CD4-positive, alpha-beta T cell (primary cell): ENCODE measurements at places on chromosomes 3 and 15.
A peak's percentile ranks its signal among the peaks of the same experiment; 100 is the strongest.

DNA sequence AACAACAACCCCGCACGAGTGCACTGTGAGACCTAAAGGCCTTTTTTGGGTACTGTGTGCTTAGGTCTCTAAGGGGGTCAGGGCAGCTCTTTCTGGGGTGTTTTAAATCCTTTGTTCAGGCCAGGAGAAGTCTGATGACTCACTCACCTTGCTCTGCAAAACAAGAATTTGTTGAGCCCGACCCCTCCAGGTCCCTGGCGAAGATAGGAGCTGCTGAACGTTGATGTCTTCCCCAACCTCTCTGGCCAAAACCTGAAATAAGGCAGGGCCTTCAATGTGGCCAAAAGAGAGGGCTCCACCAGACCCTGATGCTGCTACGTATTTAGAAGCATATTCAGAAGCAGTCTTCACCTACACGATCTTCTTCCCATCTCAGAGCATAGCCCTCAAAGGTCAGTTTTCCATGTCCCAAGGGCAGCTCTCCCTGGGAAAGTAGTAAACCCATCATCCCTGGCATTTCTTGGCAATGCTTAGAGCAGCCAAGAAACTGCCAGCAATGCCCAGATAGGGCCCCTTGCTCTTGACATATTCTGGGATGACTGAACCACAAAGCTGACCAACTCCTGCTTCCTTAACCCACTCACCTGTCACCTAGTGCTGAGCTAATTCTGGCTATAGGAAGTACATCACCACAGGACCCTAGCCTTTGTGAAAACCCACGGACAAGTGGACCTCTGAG lies 27.1 kb downstream of the CCDC13 start:
- DNase-seq = no peak

GRCh38 chr15:26943866-26944265 lies 27.1 kb upstream of the GABRG3 start:
- no peak for DNase-seq

DNA sequence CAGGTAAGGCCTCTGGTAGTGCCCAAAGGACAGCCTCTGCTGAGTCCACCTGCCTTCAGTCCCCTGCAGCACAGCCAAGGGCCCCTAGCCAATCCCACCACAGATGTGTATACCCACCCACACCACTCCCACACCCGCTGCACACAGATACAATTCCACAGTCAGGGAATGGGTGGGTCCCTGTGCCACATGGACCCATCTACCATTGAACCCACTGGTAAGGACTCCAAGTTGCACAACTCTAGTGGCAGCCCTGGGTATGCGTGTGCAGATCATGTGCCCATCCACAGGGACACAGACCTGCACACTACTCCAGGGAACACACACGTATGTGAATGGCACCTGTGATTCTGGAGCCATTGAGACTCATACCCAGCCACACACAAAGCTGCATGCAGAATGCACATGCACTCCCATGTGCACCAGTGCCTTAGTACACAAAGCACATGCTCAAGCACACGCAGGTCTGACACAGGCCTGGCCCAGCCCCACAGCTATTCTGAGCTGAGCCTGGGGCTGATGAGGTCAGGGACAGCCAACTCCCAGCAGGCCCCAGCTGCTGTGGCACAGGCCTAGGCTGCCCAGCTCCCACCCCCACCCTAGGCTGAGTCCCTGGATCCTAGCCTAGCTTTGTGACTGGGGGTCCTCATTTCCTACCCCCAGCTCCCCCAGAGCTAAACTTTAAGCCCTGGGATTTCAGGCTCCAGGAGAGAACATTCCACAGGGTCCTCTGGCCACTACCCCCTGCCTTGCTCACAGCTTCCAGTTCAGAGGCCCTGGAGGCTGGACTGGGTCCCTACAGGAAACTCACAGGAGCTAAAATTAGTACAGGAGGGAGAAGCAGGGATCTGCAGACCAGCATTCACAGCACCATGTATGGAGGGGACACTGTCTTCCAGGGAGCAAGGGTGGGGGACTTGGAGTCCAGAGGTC lies 2.7 kb upstream of the ALS2CL start:
- peak; percentile 44 for DNase-seq

GRCh38 chr3:7266551-7266950 lies 405.6 kb downstream of the GRM7 start:
- no peak for DNase-seq

- no peak for DNase-seq
Measured at GRCh38 chr3:45165497-45166283, 19.5 kb upstream of the CDCP1 start.

- no peak for DNase-seq
Measured at GRCh38 chr3:128684986-128685726, 34.5 kb upstream of the RPN1 start.

DNA sequence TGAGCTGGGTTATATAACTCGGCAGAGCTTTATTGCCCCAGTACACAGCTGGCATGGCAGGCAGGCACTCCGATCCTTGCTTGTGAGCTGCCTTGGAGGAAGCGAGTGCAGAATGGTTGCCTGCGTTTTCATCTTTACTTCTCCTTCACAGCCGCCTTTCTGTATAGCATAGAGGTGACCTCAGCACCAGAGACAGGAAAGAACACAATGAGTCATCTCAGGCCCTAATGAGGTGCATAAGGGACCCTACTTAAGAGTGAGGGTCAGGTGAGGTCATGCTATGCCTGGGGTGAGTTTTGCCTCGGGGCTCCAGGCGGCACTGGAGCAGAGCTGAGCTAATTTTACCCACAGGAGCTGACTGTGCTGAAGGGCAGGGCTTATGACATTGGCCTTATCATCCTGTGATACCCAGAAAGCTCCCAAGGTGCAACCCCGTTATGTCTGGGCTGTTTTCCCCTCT lies 43.5 kb downstream of the LPP start:
- no peak for DNase-seq

DNA sequence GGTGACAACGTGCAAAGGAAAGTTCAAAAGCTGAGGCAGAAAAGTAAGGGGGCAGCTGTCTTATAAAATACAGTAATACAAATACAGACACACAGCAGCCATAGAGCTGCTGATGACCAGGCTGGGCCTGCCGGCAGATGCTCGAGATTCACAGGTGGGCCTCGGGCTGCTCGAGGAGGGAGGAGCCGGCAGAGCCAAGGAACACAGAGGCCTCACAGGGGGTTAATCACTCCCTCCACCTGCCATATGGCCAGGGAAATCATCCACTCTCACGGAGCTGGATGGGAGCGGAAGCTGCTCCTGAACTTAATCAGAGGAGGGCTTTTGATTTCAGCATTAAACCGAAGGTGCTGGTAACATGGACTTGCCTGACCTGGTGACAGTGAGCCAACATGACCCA lies 29.6 kb upstream of the MGLL start:
- DNase-seq = no peak

DNA sequence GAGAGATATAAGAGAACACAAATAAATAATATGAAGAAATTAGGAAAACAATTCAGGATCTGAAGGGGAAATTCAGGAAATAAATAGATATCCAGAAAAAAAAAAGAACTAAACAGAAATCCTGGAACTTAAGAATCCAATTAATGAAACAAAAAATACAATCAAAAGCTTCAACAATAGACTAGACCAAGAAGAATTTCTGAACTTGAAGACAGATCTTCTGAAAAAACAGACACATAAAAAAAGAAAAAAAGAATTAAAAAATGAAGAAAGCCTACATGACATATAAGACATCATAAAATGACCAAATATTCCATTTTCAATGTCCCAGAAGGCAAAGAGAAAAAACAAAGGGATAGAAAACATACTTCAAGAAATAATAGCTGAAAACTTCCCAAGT lies 68.3 kb upstream of the IMPG2 start:
- DNase-seq = no peak

DNA sequence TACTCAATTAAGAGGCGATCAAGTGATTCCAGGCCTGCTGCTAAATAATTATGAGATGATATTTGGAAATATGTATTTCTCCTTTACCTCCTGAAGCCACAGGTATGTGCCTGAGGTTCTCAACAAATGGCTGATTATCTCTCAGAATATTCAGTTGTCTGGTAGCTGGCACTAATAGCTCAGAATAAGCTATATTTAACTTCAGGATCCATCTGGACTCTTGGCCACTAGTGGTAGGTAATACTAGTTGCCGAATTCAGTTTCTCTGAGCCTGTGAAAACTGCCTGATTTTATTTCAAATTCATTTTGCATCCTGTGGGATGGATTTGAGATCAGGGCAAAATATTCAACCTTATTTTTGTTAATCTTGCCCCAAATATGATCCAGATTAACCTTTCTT lies 499.0 kb downstream of the DIPK2A start:
- no peak for DNase-seq

GRCh38 chr3:25277503-25277902 lies 150.6 kb upstream of the RARB start:
- no peak for DNase-seq

DNA sequence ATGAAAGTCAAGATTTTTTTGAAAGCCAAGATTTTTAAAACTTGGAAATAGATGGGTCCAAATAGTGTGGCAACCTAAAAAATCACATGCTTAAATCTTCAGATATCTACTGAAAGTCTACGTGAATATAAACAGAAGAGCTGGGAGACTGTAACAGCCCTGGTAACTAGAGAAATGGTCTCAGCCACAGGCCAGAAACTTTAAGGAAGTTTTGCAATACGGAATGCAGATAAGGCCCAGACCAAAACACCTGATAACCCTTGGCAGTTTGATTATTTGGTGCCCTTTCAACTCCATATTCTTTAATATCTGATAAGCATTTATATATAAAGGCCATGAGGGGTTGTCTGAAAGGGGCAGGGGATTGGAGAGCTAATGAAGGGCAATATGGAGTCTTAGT lies 537.3 kb upstream of the TGFBR2 start:
- no peak for DNase-seq

GRCh38 chr3:173501931-173502489 lies 104.5 kb downstream of the NLGN1 start:
- no peak for DNase-seq

- DNase-seq = peak; percentile 39
Measured at GRCh38 chr3:127483902-127484591, 106.5 kb downstream of the TPRA1 start.

DNA sequence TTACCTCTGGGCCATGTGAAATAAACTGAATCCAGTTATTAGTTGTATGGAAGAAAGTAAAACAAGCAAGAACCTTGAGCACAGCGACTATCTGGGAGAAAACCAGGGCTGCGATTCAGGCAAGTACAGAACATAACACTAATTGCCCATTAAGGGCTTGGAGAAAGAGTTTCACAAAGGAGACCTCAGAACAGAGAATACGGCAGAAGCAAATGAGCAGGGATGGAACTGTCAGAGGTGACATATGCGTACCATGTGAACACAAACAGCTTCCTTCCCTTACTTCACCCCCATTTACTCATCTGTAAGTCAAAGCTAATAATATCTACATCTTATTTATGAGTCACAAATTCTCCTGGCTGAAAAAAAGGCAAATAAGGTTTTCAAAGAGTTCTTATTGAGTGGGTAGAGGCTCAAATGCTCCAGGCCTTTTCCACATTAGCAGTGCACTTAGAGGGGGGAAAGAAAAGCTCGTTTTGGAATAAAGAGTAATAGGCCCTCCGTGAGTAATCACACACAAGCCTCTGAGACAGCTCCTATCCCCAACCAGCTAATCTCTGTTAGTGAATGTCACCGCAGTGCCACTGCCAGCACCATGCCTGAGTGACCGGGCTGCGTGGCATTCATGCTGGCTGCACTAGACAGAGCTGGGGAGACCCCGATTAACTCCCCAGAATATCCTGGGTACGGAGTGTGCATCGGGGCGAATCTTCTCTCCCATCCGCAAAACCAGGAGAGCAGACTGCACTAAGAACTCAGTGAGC lies 2.6 kb downstream of the PCSK6 start:
- DNase-seq = no peak

DNA sequence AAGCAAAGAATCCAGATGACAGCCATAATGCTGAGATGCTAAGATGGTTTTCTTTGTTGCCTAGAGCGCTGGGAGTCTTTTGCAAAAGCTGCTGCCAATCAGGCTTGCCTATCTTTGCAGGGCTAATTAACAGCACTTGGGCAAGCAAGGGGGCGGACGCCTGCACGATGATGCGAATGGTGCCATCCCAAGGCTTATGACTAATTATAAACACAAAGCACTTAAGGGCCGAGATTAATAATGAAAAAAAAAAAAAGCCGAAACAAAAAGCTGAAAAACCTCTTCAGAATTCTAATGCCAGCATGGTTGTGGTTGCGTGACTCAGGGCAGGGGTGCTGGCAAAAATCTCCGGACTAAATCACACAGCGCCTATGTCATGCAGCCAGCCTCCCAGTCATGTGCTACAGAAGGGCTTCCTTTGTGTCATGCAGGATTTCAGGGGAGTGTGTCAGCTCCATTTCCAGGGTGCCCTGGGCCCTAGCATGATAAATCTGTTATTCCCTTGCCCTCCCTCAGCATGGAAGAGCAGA lies 185.0 kb upstream of the ANKRD28 start:
- no peak for DNase-seq

- no peak for DNase-seq
Measured at GRCh38 chr3:159432682-159433340, 555.8 kb upstream of the IL12A start.

DNA sequence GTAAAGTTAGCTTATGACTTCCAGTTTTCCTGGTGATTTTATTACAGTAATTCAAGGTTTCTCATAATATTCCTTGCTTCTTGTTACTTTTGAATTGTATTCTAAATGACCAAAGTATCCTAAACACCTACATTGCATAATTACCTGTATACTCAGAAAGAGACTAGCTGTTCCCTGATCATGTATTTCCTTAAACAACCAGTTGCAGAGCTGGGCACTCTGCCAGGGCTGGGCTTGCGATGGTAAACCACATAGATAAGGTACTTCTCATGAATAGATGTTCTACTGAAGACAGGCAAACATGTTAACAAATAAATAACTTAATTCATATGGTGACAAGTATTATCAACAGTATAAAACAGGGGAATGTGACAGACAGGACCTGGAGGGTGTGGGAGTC lies 142.3 kb upstream of the WNT5A start:
- DNase-seq = no peak

DNA sequence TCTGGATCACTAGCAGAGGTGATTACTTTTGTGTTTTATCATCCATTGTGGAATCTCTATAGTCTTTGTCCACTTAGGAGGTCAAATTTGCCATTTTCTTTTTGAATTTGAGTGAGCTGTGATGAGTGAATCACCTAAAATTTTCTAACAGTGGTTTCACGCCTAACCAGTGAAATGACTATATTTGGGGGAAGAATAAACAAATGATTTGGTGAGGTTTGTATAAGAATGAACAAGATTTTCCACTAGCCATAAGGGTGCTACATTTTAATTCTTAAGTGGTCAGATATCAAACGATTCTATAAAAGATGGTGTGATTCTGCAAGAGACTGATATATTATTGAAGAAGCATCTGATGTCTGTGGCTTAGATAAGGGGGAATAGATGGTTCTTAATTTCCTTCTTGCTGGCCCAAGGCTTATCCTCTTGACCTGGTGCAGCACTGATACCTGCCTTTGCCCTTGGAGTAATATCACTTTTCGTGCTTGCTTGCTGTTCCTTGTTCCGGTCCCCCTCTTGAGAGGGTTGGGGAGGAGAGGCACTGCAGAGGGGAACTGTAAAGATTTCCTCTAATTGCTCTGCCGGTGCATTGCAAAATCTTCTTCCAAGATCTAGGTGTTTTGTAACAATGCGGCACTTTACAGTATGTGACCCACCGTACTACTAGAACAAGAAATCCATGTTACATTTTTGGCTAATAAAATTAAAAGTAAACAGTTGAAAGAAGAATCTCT lies 14.5 kb downstream of the C3orf20 start:
- DNase-seq = no peak
